ENCODE measurements at places on chromosomes 5 and 9.

DNA sequence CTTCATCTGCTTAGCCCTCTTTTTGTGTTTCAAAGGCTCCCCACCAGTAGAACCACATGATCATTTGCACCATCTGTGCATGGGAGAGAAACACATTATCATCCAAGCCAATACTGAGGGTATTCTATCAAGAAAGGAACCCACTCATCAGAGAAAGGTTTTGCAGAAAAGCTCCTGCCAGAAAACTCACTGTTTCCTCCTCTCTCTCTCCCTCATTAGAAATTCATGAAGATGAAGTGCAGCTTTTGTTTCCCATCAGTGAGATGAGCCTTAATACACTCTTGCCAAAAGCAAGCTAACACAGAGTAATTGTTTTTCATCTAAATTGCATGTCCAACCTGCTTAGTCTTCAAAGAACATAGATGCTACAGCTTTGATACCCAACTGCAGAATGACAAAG, 142.4 kb upstream of the GRAMD2B start:
- no peak for DNase-seq

GRCh38 chr5:2170761-2171160, 288.0 kb upstream of the IRX4 start:
- DNase-seq = no peak

- DNase-seq = no peak
Observed at GRCh38 chr5:45414620-45415573, 281.3 kb downstream of the HCN1 start.

DNA sequence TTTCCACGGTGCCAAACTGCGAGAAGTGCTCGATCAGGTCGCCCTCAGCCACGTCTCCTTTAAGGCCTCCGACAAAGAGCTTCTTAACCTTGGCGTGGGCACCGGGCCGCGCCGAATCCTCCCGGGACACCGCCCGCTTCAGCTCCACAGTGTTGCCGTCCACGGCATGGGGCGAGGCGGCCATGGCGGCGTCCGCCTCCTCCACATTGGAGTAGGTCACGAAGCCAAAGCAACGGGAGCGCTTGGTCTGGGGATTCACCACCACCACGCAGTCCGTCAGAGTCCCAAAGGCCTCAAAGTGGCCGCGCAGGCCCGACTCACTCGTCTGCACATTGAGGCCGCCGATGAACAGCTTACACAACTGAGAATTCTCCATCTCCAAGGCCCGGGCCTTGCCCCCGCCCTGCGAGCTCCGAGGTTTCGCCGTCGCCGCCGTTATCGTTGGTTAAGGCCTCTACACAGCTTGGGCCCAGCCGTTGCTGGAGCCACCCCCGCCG, 424 bp downstream of the HNRNPA0 start:
- no peak for DNase-seq

- DNase-seq = no peak
Observed at GRCh38 chr5:57503433-57503832, 20.8 kb upstream of the ACTBL2 start.

DNA sequence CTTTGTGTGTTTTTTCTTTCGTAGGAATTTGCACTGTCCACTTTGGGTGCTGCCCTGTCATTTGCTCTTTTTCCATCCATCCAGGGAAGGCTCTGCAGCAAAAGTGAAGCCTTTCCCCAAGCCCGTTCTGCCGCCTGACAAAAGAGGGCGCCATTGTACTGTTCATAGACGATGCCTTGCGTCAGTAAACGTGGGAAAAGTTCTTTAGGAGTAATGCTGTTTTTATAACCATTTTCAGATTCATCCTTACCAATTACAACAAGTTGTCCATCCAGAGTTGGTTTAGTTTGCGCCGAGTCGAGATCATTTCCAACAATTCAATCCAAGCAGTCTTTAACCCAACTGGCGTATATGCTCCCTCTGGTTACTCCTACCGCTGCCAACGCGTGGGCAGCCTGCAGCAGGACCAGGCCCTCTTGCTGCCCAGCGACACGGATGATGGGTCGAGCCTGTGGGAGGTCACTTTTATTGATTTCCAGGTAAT, 34.3 kb upstream of the RPS23 start:
- DNase-seq = peak; percentile 86

DNA sequence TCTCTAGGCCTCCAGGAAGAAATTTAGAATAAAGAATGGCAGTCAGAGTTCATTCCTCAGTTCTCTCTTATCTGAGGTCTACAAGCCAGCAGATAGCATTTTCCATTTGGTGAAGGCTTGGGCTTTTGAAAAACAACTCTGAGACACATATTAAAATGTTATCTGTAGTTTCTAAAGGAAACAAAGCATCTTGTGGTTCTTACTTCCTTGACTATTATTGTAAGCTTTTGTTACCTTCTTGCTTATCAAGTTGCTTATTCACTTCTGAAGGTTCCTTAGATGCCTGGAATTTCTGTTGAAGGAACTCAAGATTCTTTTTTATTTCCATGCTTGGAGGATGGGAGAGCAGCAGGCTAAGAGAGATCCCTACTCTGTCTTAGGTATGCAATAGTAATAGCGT, 79.2 kb upstream of the MRPS30 start:
- DNase-seq = peak; percentile 80

DNA sequence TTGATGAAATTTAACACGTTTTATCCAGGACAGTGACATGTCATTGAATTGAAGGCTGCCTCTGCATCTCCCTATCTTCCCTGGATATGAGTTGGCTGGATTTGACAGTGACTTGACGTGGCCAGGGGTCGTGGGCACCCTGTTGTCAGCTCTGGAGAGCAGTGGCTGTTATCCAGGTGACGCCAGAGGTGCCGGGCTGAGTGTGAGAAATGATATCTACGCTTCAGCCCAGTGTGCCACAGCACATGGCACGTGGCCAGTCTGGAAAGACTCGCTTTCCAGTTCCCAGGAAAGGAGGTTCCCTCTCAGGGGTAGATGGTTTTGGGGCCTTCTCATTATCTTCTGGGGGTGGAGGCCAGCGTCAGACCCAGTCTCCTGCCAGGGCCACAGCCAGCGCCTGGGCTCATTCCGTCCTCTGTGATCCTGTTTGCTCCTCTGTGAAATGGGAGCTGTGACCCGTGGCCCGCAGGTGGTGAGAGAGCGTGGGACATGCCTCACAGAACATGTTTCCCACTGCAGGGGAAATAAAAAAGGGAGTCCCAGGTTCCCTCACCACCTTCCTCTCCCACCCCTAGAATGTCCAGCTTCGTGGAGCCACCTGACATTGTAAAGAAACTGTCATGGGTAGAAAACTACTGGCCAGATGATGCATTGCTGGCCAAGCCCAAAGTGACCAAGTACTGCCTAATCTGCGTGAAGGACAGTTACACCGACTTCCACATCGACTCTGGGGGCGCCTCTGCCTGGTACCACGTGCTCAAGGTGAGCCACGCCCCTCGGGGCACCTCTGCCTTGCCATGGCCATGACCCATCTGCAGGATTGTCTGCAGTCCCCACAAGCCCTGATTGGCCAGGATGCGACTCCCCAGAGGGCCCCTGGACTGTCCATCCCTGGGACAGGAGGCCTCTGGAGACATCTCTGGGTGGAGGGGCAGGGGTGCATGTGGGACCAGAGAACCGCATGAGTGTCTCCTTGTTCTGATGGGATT, 76.5 kb downstream of the PHF2 start:
- no peak for DNase-seq

- no peak for DNase-seq
Observed at GRCh38 chr5:176533390-176533789, 3.8 kb downstream of the RNF44 start.

GRCh38 chr9:111566234-111566633, 33.2 kb downstream of the PTGR1 start:
- DNase-seq = no peak

GRCh38 chr5:117734056-117734455, 1159.4 kb upstream of the SEMA6A start:
- no peak for DNase-seq

- DNase-seq = no peak
Observed at GRCh38 chr5:78675956-78676730, 27.6 kb upstream of the LHFPL2 start.

DNA sequence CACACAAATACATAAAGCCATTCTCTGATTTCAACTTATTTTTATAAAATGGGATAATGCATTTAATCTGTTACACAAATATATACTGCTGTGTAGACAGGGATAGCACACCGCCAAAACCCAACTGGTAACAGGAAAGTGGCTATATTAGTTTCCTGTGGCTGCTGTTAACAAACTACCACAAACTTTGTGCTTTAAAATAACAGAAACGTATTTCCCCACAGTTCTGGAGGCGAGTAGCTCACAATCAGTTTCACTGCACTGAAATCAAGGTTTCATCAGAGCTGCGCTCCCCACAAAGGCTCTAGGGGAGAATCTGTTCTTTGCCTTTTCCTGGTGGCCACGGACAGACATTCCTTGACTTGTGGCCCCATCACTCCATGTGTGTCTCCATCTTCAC, 94.0 kb downstream of the MLLT3 start:
- DNase-seq = no peak

DNA sequence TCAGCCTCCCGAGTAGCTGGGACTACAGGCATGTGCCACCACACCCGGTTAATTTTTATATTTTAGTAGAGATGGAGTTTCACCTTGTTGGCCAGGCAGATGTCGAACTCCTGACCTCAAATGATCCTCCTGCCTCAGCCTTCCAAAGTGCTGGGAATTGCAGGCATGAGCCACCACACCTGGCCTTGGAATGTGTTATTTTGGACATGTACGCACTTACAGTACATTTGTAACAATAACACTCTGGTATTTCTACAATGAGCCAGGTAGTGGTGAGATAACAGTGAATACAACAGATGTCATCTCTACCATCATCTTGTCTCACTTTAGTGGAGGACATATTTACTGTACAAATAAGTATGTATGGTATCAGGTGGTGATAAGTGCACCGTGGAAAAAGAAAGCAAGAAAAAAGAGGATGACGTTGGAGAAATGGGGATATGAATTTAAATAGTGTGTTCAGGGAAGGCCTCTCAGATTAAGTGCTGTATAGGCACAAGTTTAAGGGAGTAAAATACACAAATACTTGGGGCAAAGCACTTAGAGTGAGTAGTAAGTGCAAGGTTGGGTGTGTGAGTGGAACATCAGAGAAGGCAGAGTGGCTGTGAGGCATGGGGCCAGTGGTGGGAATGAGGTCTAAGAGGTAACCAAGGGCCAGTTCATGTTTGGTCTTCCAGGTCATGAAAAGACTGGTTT, 100.1 kb downstream of the CDC42SE2 start:
- DNase-seq = no peak

- DNase-seq = no peak
Observed at GRCh38 chr9:6873857-6874256, 116.1 kb downstream of the KDM4C start.

DNA sequence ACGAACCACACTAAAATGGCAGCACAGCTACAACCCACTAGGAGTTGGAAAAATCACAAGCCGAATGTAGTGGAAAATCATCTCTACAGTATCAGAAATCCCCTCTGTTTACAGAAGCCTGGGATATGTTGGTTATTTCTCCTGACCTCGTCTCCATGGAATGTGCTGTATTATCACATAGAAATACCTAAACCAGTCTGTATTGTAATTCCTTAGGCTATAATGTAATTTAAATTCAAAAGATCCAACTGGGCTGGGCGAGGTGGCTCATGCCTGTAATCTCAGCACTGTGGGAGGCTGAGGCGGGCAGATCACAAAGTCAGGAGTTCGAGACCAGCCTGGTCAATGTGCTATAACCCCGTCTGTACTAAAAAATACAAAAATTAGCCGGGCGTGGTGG, 244.8 kb upstream of the MPDZ start:
- DNase-seq = peak; percentile 83

GRCh38 chr9:99162759-99163364, 57.9 kb downstream of the TGFBR1 start:
- DNase-seq = peak; percentile 40

- no peak for DNase-seq
Observed at GRCh38 chr5:44675296-44675695, 133.5 kb upstream of the MRPS30 start.

DNA sequence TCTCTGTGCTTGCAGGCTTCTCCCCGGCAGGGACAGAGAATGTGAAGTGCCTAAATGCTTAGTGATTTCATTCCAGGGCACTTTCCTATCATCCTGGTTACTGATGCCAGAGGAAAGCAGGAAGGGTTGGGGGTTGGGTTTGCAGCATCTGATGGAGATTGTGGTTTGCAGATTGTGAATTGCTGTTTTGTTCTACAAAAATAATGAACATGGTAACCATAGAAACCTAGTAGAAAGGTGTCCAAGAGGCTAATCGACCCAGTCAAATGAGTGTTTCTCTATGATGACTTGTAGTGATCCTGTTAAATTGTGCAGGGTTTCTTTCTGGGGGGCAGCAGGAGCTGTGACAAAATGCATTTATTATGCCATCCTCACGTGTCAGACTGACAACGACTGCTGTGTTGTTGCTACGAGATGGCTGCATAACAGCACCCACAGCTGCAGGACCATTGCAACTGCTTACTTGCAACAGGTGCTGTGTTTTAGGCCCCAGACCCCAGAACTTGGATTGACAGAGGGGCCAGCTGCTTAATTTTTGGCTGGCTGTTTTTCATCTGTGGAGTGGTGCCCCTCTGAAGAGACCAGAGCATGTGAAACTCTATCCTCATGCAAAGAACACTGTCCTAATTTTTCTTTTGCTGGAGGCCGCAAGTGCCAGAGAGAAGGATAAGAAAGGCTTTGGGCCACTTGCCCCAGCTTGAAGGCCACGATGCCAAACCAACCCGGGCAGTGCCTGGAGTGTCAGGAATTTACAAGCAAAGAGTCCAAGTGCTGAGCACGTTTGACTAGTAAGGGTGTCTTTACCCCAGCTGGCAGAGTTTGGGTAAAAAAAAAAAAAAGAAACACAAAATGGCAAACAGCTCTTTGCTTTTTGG, 397.8 kb downstream of the GADD45G start:
- peak; percentile 49 for DNase-seq

DNA sequence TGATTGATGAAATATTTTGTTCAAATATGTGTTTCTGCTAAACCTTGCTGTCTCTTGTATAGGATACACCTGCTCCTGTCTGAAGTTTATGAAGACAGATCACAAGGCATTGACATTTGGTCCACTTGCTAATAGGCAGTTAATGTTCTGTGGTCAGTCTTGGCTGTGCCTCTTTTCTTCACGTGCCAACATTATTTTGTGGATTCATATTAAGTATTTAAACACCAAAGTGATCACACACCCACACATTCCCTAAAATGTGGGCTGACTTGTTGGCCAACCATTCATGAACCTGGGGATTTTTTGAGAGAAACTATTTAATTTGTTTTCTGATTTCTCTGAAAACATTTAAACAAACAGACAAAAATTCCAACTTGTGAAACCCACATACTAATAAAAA, 33.7 kb downstream of the ZNF462 start:
- DNase-seq = no peak

GRCh38 chr5:78797936-78798672, 149.5 kb upstream of the LHFPL2 start:
- no peak for DNase-seq

DNA sequence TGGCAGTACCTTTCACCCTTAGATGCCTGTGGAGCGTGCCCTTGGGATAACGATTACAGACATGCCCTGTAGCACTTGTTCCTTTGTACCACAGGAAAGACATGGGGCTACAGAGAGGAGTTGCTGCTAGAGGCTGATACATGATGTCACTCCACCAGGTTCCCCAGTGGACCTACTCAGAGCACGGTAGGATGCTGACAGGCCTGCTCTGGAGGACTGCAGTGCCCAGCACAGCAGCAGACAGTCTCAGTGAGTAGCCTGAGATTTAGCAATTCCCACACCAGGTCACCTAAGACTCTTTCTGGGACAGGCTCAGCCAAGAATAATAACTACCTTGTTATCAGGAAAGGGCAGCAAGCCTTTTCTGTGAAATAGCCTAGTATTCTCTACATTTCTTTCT, 28.8 kb downstream of the PDE4D start:
- DNase-seq = no peak
